Suppressor macrophage (primary cell): ENCODE measurements at places on chromosomes 3 and 15.

GRCh38 chr3:129428376-129429079 lies at the start of gene EFCAB12:
Gene EFCAB12 (minus strand): TSS chr3:129428636. CDS start chr3:129428488, 148 bp downstream.
- peak; percentile 92 for DNase-seq

DNA sequence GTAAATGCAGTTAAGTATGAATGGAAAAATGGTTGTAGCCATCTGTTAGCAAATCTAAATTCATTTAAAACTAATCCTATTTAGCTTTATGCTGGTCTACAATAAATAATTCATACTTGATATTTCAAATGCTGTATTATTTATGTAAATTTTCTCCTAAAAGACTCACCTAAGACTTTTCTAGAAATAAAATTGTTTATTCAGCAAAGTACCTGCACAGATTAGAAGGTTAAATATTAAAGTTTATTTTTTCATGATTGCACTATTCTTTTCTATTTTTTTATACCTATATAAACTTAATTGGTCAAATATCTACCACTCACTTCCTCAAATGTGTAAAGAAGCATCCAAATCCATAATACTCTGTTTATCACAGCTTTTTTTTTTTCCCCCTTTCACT lies 45.2 kb downstream of the MBNL1 start:
- no peak for DNase-seq

DNA sequence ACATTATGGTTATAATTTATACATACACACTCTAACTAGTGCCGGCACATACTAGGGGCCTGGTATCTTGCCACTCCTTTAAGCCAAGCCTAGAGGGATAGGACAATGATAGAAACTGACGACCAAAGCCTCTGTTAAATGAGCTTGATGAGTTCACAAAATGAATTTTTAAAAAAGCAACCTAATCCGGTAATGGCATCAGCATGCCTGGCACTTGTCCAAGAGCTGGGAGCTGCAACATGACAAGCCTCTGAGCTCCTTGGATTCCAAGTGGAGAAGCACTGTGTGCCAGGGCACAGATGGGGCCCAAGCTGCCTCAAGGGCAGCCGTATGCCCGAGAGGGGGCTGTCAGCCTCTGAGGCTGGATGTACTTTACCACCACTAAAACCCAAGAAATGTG lies 9.7 kb downstream of the ETV5 start:
- DNase-seq: no peak

- no peak for DNase-seq
Measured at GRCh38 chr15:68411343-68411675, 20.7 kb downstream of the ITGA11 start.

DNA sequence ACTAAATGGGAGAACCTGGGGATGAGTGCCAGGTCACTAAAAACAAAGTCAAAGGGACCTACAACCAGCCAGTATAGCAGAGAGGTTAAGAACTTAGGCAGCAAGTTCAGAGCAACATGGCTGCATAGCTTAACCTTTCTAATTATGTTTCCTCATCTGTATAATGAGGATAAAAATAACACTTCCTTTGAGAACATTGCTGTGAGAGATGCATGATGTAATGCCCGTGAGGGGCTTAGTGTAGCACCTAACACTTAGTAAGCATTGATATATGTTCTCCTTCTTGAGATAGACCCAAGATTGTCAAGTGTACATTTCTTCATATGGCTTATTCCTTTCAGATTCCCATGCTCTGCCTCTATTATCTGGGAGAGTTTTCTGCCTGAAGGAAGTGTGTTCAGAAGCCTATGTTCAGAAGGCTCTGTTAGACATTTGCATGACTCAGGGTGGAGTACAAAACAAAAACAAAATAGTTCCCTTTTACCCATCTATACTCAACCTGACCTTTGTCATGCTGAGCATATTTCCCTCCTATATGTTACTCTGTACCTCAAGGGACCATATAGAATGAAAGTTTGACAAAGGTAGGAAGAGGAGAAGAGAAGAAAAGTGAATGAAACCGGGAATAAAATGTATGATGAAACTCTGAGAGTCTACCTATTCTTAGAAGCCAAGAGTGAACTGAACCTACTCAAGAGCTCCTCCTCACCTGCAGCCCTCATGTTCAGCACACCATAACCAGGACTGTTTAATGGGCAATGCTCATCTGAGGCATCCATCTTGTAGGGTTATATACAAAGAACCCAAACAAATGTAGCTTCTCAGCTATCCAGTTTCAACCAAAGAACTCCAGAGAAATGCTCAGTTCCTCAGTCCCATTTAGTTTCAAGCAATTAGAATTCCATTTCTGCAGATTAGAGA lies 70.7 kb upstream of the KCNMB2 start:
- DNase-seq: no peak

DNA sequence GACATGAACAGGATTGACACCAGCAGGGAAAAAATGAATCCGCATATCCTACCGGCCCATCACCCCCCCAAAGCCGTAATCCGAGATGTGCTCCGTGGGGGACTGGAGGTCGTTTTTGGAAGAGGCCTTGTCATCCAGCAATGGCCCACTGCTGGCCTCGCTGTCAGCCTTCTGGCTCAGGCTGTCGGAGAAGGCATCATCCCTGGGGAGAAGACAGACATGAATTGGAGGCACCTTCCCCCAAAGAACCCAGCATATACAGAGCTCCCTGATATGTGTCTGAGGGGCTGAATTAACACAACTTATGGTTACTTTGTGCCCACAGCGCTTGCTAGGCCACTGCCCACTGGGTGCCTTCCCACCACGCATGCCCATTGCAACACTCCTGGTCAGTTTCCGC lies 29.6 kb upstream of the RAD18 start:
- no peak for DNase-seq

- DNase-seq: no peak
Measured at GRCh38 chr3:188060840-188061544, 93.0 kb upstream of the LPP start.

DNA sequence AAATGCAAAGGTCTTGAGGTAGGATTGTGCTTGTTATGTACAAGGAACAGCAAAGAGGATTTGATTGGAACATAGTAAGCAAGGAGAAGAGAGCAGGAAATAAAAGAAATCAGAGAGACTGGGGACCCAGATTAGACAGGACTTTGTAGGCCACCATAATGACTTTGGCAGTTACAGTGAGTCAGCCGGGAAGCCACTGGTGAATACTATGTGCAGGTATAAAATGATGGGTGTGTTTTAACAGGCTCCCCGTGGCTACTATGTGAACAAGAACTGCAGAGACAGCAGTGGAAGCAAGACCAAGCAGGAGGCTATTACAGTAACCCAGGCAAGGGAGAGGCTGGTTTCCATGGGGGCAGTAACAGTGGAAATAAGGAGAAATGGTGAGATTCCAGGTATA lies 55.2 kb downstream of the NPTN start:
- DNase-seq: no peak

GRCh38 chr3:188901126-188901525 lies 270.6 kb upstream of the TPRG1 start:
- peak; percentile 44 for DNase-seq

DNA sequence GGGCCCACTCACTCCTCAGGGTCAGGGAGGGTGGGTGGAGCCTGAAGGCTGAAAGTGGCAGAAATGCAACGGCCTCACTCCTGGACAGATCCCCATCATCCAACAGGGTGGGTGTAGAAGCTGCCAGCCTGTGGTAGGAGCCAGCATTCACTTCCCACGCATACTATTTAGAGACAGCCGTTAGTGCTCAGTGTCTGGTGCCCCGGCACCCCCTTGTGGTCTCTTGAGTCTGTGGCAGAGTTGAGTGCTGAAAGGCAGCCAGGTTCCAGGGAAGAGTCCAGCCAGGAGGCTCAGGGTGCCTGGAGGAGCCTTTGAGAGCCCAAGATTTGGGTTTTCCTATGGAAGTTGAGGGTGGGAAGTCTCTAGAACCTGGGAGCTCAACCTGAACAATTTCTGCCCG lies 2.1 kb upstream of the GNAT1 start:
- DNase-seq: peak; percentile 89

DNA sequence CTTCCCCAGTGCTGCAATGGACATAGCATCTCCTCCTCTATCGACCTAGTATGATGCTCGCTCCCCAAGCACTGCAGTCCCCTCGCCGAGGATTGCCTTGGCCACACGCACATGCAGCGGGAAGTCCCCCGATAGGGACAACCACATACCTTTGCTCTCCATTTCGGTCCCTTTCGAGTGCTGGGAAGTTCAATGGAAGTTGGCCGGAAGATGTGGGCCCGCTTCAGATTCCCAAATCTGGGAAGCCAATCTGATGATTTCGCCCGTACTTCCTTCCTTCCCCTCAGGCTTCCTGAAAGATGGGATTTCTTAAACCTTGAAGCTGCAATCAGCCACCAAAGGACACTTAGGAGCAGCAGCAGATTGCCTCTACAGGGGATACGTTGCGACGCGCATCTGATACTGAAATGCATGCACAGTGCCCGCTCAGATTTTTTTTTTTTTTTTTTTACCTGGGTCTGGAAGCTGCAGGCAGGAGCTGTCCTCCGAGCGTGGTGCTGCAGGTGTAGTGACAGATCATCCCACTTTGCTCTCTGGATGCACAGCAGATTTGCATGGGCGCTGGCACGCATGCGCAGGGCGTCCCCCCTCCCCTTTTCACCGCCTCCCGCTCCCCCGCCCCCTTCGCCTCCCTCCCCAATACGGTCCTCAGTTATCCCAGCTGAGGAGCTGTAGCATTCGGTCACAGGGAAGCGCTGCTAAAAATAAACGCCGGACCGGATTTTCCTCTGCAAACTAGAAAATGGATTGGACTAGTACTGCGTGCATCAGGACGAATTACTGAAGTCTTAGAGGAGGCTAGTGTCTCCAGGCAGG lies at the start of gene FGF12:
TSS of gene FGF12 (minus strand) at position 510 of the 816 bp plus-strand sequence.
- no peak for DNase-seq

GRCh38 chr3:122697952-122698620 lies 17.4 kb downstream of the PARP14 start:
- DNase-seq: no peak

DNA sequence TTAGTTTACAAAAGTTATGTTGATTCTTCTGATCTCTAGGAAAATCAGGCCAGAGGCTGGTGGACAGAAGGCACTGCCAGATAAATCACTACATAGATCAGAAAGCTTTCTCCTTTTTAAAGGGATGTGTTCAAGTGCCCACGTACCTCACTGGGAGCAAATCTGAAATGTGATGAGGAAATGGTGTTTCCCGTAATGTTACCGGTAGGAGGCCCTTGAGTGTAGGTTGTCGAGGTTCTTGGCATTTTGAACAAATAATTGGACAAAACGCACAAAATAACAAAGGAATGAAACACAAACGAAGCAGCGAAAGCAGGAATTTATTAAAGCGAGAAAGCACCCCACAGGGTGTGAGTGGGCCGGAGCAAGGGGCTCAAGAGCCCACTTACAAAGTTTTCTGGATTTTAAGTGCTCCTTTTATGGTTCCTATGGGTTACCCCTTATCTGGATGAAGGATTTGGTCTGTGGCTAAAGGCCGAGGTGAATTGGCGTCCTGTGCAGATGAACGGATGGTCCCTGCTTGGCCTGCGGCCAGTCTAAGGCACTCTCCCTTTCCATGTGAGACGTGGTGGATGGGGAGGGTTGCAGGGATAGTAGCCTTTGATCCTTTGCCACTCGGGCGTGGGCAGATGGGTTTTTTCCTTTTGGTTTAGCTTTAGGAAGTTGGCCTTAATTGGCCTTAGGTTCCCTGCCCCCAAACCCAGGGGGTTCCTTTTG lies 1.0 kb downstream of the SNX1 start:
- peak; percentile 52 for DNase-seq
